ENCODE measurements at places on chromosomes 5 and 9. TPM values are rescaled to one million over a fixed set of nuclear protein-coding genes. Genes with fewer than 3 reads are reported as not detected.

GRCh38 chr9:93250185-93250584 lies 66.2 kb downstream of the WNK2 start:
- H3K27me3 ChIP-seq = no peaks in the 10 kb centered on the region
- DNase-seq = no peak
- no peak overlapping the region for H3K4me3 ChIP-seq
- no peaks in the 10 kb centered on the region for H3K4me1 ChIP-seq

DNA sequence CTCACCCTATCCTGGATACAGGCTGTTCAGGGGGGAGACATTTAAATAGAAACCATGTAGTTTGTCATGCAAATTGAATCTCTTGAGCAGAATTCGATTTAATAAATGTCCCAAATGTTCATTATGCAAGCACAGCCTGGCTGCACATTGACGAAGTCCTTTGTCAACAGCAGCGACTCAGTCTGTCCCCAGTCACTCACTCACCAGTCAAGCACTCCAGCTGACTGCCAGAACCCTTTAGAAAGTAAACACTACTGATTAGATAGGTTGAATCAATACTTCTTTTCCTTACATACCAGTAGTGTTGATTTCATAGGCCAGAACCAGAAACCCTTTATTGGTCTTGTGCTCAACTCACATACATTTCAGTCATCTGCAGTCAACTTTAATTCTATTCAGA lies 27.5 kb downstream of the CDH6 start:
- H3K36me3 ChIP-seq = no peaks in the 10 kb centered on the region
- no peak for DNase-seq
- no peak overlapping the region for H3K4me3 ChIP-seq
- no peaks in the 10 kb centered on the region for H3K4me1 ChIP-seq
- no peaks in the 10 kb centered on the region for H3K27me3 ChIP-seq

DNA sequence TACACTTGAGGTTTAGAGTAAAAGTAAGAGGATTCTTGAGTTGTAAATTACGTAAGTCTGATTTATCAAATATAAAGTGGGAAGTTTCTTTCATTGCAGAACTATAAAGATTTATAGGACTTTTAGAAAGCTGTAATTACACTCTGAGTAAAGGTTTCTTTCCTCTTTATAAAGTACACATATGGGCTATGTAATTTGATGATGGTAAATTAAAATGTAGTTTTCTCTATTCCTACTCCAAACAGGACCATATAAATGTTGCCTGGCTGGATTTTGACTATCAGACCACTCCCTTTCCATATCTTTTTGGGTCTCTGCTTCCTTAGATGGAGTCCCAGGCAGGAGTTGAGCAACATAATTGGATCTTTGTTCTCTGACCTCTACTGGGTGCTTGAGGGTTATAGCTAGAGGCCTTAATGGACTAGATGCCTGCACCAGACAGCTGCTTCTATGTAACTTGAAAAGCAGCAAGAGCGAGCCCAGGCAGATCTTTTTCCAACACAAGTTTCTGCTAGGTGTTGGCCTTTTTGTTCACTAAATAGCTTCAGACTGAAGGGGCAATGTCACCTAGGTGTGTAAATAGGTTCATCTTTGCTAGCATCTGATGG lies 11.4 kb upstream of the TEX48 start:
- H3K4me1 ChIP-seq = peaks cover 93% of the 10 kb centered on the region
- H3K4me3 ChIP-seq = no peak overlapping the region
- no peaks in the 10 kb centered on the region for H3K27me3 ChIP-seq
- DNase-seq = no peak
- peak overlapping the region; percentile 98 for H3K27ac ChIP-seq
- H3K36me3 ChIP-seq = peaks cover 12% of the 10 kb centered on the region

DNA sequence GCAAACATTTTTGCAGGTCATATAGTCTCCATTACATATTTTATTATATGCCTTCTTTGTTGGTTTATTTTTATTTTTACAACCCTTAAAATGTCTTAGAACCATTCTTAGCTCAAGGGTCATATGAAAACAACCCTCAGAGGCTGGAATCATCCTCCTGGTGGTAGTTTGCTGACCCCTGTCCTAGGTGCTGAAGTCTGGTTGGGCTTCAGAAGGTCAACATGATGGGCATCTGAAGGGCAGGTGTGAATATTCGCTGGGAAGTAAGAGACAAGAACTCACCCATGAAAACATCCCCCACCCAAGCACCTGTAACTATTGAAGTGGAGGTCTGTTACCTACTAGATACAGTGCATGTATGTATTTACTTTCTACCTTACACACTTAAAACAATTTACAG lies 75.4 kb downstream of the OSMR start:
- no peaks in the 10 kb centered on the region for H3K4me1 ChIP-seq
- no peak overlapping the region for H3K4me3 ChIP-seq
- H3K27ac ChIP-seq = no peak overlapping the region
- H3K36me3 ChIP-seq = no peaks in the 10 kb centered on the region
- no peak for DNase-seq

DNA sequence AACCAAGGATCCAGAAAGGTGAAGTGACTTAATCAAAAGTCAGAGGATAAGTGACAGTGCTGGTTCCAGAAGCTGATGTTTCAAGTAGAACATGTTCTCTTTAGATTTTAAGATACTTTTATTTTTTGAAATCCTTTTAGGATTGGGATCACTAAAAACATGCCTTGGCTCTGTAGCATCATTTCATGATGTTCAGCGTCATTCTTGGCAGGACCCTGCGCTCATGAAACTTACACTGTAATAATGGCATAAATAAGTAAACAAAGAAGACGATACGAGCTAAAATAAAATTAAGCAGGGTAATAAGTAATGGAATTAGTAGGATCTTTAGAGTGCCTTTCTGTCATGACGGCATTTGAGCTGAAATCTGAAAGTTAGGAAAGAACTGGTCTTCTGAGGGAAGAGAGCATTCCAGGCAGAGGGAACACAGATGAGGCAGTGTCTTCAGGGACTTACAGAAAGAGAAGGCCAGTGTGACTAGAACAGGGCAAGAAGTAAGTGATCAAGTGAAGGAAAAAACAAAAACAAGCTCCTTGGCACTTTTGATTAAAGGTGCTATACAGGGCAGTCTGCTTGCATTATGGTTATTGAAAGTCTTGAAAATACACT lies 19.9 kb downstream of the CTNNA1 start:
- peaks cover 2% of the 10 kb centered on the region for H3K27me3 ChIP-seq
- no peaks in the 10 kb centered on the region for H3K4me1 ChIP-seq
- no peak for DNase-seq
- H3K27ac ChIP-seq = no peak overlapping the region
- peaks cover under 1% of the 10 kb centered on the region for H3K36me3 ChIP-seq

DNA sequence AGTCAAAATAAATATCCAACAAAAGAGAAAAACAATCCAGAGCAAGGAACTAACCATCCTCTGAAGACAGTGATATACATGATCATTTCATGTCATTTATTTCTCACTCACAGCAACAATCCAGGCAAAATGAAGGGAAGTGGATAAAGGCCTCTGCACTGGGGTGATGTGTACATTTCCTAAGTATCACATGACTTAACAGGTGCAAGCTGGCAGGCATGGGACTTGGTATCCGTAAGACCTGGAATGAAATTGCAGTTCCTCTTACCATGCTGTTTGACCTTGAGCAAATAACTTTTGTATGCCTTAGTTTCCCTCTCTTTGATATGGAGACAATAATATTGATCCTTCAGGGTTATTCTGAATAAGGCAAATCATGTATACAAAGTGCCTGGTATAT lies 77.6 kb downstream of the PRLR start:
- no peaks in the 10 kb centered on the region for H3K27me3 ChIP-seq
- no peaks in the 10 kb centered on the region for H3K4me1 ChIP-seq
- H3K27ac ChIP-seq = no peak overlapping the region
- H3K4me3 ChIP-seq = no peak overlapping the region
- no peak for DNase-seq

DNA sequence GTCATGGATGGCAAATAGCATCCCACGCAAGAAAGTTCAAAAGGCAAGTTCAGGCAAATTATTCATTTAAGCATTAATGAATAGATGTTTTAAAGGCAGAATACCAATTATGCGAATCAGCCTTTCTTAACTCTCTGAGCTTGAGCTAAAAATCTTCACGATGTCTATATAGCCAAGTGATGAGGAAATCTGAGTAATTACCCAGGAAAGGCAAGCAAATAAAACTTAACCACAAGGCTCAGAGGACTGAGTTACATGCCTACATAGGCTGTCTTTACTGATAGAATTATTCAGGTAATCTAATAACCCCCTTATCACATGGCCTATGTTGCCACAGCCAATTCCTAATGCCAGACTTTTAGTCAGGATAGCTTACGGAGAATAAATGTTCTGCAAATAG lies 120.8 kb upstream of the MTAP start:
- no peak overlapping the region for H3K27ac ChIP-seq
- H3K4me3 ChIP-seq = no peak overlapping the region
- H3K36me3 ChIP-seq = no peaks in the 10 kb centered on the region
- H3K27me3 ChIP-seq = no peaks in the 10 kb centered on the region
- peaks cover 32% of the 10 kb centered on the region for H3K4me1 ChIP-seq
- no peak for DNase-seq

- peaks cover 4% of the 10 kb centered on the region for H3K27me3 ChIP-seq
- DNase-seq = peak; percentile 20
- no peak overlapping the region for H3K4me3 ChIP-seq
- H3K27ac ChIP-seq = peak overlapping the region; percentile 84
Measured at GRCh38 chr5:79845448-79846197, 145.4 kb downstream of the MTX3 start.

- no peaks in the 10 kb centered on the region for H3K27me3 ChIP-seq
- DNase-seq = no peak
- no peaks in the 10 kb centered on the region for H3K4me1 ChIP-seq
- H3K4me3 ChIP-seq = no peak overlapping the region
- H3K27ac ChIP-seq = no peak overlapping the region
Measured at GRCh38 chr9:86052556-86053468, 46.5 kb downstream of the GOLM1 start.

GRCh38 chr9:111969061-111969460 lies 72.4 kb downstream of the UGCG start:
- H3K36me3 ChIP-seq = no peaks in the 10 kb centered on the region
- DNase-seq = no peak
- H3K27ac ChIP-seq = no peak overlapping the region
- H3K27me3 ChIP-seq = peaks cover 11% of the 10 kb centered on the region
- peaks cover 7% of the 10 kb centered on the region for H3K4me1 ChIP-seq

DNA sequence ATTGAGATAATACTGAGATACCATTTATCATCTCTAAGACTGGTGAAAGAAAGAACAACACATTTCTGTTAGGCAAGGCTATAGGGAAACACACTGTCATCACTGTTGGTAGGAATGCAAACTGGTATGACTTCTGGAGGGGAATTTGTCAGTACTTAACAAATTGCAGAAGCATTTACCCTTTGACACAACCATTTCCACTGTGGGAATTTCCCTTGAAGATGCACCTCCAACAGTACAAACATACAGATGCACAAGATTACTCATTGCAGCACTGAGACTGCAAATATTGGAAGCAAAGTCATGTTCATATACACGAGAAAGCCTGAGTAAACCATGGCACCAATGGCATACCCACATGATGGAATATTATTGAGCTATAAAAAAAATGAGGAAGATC lies 17.6 kb downstream of the GM2A start:
- peaks cover 2% of the 10 kb centered on the region for H3K27me3 ChIP-seq
- peaks cover 14% of the 10 kb centered on the region for H3K36me3 ChIP-seq
- H3K27ac ChIP-seq = no peak overlapping the region
- peak; percentile 12 for DNase-seq

DNA sequence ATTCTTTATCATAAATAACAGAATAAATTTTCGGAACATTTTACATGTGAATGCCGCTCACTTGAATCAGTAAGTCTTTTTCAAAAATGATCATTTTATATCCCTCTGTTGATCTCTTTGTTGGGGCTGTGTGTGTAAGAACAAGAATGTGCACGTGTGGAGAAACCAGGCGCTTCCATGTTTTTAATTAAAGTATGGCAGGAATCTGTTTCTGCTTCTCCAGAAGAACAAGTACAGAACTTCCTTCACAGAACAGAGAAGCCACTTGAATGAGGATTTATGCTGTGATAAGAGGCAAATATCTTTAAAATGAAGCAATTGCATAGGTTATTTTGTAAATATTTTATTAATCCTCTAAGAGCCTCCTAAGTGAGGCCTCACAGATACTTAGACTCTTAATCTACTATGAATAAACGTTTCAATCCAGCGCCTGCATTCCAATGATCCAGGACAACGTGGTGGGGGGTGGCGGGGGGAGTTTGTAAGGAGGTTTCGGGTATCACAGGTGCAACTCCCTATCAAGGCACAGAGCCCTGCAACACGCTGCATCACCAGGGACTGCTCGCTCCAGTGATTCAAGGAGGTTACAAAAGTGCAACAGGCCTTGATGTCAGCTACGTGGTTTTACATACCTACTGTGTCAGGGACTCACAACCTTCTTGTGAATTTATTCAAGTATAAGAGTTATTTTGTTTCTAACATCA lies 409.2 kb downstream of the BNC2 start:
- H3K36me3 ChIP-seq = no peaks in the 10 kb centered on the region
- H3K27ac ChIP-seq = no peak overlapping the region
- no peaks in the 10 kb centered on the region for H3K4me1 ChIP-seq
- H3K27me3 ChIP-seq = no peaks in the 10 kb centered on the region
- DNase-seq = no peak
- H3K4me3 ChIP-seq = no peak overlapping the region

- peaks cover 2% of the 10 kb centered on the region for H3K27me3 ChIP-seq
- no peak overlapping the region for H3K4me3 ChIP-seq
- H3K27ac ChIP-seq = no peak overlapping the region
- H3K4me1 ChIP-seq = no peaks in the 10 kb centered on the region
Measured at GRCh38 chr5:90263102-90263820, 146.3 kb downstream of the CETN3 start.

DNA sequence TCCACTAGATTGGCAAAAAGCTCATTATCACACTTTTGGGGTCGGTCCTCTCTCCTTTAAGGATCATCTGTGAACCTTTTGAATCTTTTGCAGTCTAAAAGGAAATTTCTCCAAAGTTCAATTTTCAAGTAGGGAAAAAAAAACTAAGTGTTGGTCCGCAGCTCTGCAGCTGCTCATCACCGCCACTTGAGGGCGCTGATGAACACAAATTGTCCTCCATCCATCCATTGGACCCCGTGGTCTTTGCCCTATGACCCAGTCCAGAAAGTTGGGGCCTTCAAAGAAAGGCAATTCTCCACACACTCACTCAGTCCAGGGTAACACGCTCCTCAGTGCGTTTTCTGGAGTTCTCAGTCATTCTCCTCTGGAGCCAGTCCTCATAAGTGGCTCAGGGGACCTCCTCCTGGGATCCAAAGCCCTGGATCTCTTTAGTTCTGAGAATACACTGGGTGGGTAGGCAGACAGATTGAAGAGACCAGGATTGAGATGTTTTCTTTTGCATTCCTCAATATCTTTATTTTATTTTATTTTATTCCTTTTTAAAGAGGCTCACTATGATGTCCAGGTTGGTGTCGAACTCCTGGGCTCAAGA lies 63.6 kb upstream of the SLC28A3 start:
- no peak overlapping the region for H3K27ac ChIP-seq
- no peaks in the 10 kb centered on the region for H3K36me3 ChIP-seq
- DNase-seq = no peak
- H3K4me1 ChIP-seq = no peaks in the 10 kb centered on the region
- H3K27me3 ChIP-seq = no peaks in the 10 kb centered on the region
- no peak overlapping the region for H3K4me3 ChIP-seq

- no peak overlapping the region for H3K27ac ChIP-seq
- no peak overlapping the region for H3K4me3 ChIP-seq
- H3K36me3 ChIP-seq = peaks cover 5% of the 10 kb centered on the region
- H3K27me3 ChIP-seq = no peaks in the 10 kb centered on the region
Measured at GRCh38 chr5:43014522-43014921, 25.6 kb downstream of the ANXA2R start.

OR1J2 gene
- not detected for total RNA-seq

TPD52L3 gene
- total RNA-seq = not detected

C9orf153 gene
- total RNA-seq = not detected

PCSK5 gene
- total RNA-seq = 3.7 TPM

CHSY3 gene
- total RNA-seq = not detected

TMOD1 gene
- 0.81 TPM for total RNA-seq

TNC gene
- total RNA-seq = 0.60 TPM
